ENCODE measurements at places on chromosomes 13 and 19. TPM values are rescaled to one million over a fixed set of nuclear protein-coding genes. Genes with fewer than 3 reads are reported as not detected.

PTPRH gene
- 0.08 TPM for total RNA-seq

EDNRB gene
- not detected for total RNA-seq

OLFM2 gene
- total RNA-seq = 3.6 TPM

ZNF304 gene
- 5.9 TPM for total RNA-seq

CFAP97D2 gene
- not detected for total RNA-seq

ZNF135 gene
- total RNA-seq = 0.46 TPM

LPAR6 gene
- total RNA-seq = 5.8 TPM

KANK3 gene
- total RNA-seq = 4.1 TPM

CFD gene
- not detected for total RNA-seq

SLC15A1 gene
- not detected for total RNA-seq

PTPRS gene
- total RNA-seq = 29.7 TPM

TIMM13 gene
- 53.6 TPM for total RNA-seq

RFX1 gene
- total RNA-seq = 2.6 TPM

ADAMTS10 gene
- total RNA-seq = not detected

ITGBL1 gene
- total RNA-seq = 2.8 TPM

CKM gene
- total RNA-seq = not detected

NLRP4 gene
- not detected for total RNA-seq

PCSK4 gene
- 1.1 TPM for total RNA-seq
